Ecto neural progenitor cell (in vitro differentiated cells): ENCODE measurements at places on chromosomes 6 and 20.

DNA sequence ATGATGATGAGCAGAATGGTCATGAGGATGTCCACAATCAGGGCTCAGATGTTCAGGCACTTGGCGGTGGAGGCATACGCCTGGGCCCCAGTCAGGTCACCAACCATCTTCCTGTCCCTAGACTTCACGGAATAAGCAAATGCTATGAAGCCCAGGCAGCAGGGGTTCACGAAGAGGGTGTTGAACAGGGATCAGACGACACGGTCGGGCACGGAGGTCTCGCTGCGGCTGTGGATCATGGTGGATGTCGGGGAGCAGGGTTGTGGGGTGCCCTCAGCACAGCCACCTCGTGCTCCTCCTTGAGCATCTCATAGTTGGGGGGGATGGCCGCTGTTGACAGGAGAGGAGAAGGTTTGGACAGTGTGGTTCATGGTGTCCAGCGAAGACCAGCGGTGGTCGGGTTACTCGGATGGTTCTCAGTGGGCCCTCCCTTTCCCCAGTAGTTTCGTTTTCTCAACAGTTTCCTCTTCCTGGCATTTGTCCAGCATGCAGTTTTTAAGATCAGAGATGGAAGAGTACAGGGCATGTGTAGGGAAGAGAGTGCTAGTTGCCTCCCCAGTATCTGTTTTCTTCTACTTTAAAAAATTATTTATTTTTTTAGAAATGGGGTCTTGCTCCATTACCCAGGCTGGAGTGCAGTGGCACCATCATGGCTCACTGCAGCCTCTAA, 20.3 kb upstream of the SPDEF start:
- DNase-seq, result no peak

- no peak for DNase-seq
These were observed 44.6 kb upstream of the TBC1D7 start for GRCh38 chr6:13372688-13373487.

DNA sequence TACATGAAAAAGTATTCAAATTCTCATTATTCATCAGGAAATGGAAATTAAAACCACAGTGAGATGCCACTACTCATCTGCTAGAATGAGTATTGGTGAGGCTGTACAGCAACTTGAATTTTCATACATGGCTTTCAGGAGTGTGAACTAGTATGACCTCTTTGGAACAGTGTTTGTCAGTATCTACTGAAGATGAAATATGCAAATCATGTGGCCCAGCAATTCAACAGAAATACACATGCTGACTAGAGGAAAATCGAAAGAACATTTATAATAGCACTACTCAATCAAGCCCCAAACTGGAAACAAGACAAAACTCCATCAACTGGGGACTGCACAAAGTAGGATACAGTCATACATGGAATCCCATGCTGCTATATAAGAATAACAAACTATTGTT, 102.2 kb downstream of the DCDC2 start:
- DNase-seq, result no peak

DNA sequence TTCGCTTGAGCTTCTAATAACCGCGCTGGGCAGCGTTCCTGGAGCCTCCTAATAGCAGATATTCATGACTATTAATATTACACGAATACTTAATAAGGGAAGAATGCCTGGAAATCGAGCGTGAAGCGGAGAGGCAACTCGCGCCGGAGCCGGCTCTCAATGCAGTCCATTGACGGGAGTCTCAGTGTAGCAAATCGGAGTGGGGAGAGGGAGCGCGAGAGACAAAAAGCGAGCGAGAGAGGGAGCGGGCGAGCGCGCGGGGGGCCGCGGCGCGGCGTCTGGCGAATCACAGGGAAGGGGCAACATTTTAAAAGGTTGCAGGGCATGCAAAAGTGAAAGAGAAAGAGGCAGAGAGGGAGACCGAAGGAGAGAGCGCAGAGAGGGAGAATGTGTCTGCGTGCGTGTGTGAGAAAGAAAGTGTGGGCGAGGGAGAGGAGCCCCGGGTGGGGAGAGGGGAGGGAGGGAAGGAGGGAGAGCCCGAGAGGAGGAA, 2.9 kb downstream of the TFAP2A start:
- DNase-seq, result peak; percentile 81
